Vagina (tissue), 2 donors: ENCODE measurements at places on chromosomes 3 and 15. TPM values are rescaled to one million over a fixed set of nuclear protein-coding genes. Genes with fewer than 3 reads are reported as not detected.

GRCh38 chr15:74420193-74420905 lies 13.4 kb downstream of the SEMA7A start:
- DNase-seq, result no peak

DNA sequence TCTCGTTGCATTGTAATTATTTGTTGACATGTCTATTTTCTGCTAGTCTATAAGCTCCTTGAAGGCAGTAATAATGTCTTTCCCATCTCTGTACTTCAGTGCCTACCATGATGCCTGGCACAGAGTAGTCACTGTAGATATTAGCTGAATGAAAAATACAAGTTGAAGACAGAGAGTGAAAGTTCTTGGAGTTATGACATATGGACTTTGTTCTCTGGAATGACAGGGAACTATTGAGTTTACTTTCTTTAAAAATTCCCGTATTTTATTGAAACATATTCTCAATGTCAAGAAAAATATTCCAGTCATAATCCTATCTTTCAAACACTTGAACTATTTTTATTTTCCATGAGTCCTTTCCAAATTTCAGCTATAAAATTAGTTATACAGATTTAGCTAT lies 3.0 kb downstream of the BLM start:
- DNase-seq, result no peak

DNA sequence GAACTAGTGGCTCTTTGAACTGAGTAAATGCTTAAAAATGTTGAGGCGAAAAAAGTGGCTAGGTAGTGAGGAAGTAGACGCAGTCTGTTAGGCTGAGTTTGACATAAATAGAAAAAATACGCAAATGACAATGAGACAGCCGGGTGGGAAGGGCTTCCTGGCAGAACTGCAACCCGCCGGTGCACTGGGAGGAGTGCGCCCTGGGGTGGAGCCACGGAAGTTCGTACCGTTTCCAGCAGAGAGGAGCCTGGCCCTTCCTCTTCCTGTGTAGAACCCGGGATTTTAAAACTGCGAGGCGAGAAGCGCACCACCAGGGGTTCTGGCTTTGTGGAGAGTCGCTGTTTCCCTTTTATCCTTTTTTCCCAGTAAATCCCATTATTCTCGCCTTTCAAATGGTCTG lies 602.6 kb downstream of the PYDC2 start:
- no peak for DNase-seq

The CCDC9B gene
- 16.0 TPM for total RNA-seq

The IQCF5 gene
- not detected for total RNA-seq

- no peak for DNase-seq
These were observed 248.3 kb downstream of the WDR72 start for GRCh38 chr15:53511175-53511574.

- no peak for DNase-seq
These were observed 41.0 kb downstream of the CD200 start for GRCh38 chr3:112373924-112374323.

DNA sequence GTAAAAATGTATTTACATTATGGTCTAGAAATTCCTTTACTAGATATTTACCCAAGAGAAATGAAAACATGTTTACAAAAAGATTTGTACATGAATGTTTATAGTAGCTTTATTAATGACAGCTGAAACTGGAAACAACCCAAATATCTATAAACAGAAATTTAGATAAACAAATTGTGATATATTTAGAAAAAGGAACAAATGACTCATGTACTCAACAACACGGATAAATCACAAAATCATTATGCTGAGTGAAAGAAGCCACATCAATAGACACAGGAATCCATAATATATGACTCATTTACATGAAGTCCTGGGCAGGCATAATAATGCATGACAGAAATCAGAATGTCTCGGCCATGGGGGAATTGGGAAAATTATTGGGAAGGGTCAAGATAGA lies 1020.2 kb downstream of the SQOR start:
- DNase-seq, result no peak

The FRMD4B gene
- 53.5 TPM for total RNA-seq

The LYZL4 gene
- not detected for total RNA-seq

The TMEM158 gene
- total RNA-seq, result 1.2 TPM
